ENCODE measurements at places on chromosomes 4 and X.

DNA sequence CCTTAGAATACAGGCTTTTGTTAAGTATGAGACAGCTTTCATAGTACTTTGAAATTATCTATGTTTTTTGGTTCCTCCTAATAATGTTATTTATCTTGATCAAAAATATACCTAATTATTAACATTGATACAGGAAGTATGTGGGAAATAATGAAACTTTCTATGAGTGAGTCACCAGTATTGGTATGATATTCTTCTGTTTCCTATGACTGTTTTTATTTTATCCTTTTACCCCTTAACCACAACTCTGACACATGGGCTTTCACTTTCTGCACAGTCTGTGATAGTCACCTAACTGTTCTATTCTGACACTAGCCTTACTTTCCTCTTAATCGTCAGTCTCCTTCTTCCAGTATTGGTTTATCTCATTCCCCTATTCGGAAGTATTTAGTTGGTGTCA is 4.7 kb downstream of the THAP9 start:
- no peak for DNase-seq

- DNase-seq = no peak
These were observed 594.3 kb upstream of the ADGRL3 start for GRCh38 chr4:60605646-60606354.

DNA sequence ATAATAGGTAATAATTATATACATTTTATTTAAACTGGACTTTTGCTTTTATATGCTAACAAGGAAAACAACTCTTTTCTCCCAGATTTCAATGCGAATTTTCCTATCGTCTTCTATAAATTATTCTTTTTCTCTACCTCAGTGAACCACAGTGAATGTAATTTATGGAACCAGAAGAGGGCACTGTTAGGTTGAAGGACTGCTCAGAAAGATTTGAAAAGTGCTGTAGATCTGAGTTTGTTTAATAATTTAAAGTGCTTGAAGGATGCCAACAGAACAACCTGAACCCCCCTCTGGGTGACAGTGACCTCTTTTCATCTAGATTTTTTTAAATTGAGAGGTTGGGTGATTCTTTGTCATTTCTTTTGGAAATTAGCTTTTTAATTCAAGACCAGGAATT is 54.9 kb downstream of the PHOX2B start:
- no peak for DNase-seq

DNA sequence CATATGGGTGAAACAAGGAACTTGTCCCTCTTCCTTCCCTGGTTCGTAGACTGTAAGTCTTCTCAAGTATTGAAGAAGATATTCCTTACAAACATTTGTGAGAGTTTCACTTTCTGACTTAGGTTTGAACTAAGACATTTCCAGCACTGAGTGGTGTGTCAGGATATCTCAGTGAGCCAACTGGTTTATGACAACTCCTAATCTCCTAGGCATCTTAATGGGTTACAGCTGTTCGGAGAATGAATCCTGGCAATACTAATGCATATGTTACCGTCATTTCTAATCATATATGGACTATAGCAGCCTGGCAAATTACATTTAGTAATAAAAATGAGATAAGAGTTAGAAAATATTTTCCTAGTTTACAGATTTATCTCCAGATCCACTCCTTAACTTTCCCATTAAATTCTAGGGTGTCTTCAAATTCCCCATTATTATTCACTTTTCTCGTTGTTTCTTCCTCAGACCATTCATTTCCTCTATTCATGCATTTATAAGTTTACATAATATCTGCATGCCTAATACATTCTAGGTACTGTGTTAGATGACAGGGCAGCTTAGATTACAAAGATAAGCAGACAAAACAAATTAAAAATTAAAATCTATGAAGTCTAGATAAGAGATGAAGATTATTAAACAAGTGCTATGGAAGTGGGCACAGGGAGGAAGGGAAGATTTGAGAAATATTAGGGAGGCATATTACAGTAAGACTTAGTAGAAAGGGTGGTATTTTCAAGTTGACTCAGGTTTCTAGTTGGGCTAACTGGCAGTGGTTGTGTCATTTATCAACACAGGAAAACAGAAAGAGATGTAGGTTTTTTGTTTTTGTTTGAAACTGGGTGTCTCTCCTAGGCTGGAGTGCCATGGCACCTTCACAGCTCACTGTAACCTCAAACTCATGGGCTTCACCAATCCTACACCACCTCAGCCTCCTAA is 173.9 kb downstream of the WDFY3 start:
- DNase-seq = no peak

- no peak for DNase-seq
These were observed 32.7 kb downstream of the ACE2 start for GRCh38 chrX:15567886-15568616.

GRCh38 chrX:31260351-31260750 is 188.5 kb upstream of the FTHL17 start:
- DNase-seq = no peak

DNA sequence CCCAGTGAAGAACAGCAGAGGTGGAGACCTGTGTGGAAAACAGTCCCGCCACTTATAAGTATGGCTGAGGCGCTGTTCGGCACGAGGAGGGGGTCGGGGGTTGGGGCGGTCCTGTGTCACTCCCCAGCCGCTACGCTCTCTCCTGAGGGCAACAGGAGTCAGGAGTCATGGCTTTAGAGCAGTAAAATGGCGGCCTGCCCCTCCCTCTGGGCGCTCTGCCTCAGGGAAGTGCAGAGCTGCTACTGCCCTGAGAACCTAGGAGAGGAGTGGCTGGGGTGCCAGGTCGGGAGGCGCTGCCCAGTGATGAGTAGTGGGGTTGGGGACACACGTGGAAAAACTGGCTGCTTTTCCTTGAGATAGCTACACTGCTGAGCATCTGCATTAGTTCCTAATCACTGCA is 551.2 kb upstream of the AMOT start:
- DNase-seq = no peak

DNA sequence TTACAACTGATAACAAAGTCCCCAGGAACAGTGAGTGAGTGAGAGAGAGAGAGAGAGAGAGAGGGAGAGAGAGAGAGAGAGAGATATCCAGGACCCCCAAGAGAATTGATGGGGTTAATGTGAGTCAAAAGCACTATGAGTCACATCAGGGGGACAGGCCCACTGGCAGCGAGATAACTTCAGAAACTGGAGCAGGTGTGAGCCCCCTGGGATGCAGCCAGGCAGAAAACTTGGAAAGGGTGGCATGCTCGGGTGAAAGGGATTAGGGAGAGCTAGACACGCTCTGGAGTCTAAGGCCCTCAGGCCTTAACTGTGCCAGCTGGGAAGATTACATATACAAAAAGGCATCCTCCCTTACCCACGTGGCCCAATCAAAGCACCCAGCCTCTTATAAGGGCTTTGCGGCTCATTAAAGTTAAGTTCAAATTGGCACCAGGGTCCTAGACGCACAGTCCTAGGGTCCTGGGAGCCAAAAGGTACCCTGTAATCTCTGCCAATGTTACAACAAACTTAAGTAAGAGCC is 841 bp downstream of the ACOT9 start:
- peak; percentile 34 for DNase-seq

GRCh38 chr4:87270144-87270543 is 49.7 kb upstream of the KLHL8 start:
- no peak for DNase-seq

DNA sequence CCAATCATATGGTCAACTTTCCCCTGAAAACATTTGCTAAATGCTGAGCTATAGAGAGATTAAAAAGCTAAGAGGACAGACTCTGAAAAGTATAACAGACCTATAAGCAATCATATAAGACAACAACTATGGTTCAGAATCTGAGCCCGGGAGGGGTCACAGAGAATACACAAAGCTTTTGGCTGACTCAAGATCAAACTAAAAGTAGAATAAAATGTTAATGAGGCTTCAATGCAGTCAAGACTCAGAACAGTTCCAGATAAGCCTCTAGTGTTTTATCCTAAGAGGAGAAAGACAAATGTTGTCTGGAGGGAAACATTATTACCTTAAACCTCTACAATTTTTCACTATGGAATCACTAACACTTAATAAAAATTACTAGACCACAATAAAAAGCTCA is 175.4 kb upstream of the VEGFC start:
- DNase-seq = no peak

DNA sequence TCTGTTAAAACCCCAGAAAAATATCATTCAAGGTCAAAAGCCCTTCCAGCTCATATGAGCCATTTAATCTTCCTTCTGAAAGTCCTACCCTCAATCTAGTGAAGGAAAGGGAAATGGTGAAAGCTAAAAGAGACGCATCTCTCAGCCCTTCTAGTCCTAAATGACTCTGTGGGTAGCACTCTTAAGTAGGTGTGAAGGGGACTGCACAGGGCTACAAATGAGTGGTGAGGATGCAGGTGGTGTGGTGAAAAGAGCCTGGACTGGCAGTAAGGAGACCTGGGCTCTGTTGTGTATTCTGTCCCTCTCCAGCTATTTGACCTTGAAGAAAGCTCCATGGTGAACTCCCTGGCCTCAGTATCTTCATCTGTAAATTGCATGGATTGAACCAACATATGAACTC is 671.8 kb upstream of the DIPK2B start:
- DNase-seq = no peak

- DNase-seq = no peak
These were observed 207.4 kb upstream of the MAOA start for GRCh38 chrX:43448688-43449087.

GRCh38 chrX:123909523-123909922 is 49.7 kb downstream of the XIAP start:
- no peak for DNase-seq

DNA sequence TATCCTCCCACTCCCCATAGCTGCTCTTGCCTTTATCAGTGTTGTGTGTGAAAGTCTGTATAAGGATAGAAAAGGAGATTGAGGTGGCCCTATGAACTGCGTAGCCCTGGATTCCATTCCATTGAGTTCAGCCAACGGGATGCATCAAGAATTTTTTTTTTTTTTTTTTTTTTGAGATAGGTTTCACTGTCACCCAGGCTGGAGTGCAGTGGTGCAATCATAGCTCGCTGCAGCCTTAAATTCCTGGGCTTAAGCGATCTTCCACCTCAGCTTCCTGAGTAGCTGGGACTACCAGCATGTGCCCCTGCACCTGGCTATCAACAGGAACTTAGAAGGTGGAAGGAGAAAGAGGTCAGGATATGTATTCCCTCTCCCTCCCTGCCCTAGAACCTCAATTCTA is 187.2 kb upstream of the SPRY1 start:
- no peak for DNase-seq

GRCh38 chr4:93334003-93334402 is 494.6 kb upstream of the ATOH1 start:
- no peak for DNase-seq

- no peak for DNase-seq
These were observed 70.2 kb upstream of the ZNF518B start for GRCh38 chr4:10527438-10527837.

- no peak for DNase-seq
These were observed 569.1 kb upstream of the ZFP42 start for GRCh38 chr4:187426511-187426910.

DNA sequence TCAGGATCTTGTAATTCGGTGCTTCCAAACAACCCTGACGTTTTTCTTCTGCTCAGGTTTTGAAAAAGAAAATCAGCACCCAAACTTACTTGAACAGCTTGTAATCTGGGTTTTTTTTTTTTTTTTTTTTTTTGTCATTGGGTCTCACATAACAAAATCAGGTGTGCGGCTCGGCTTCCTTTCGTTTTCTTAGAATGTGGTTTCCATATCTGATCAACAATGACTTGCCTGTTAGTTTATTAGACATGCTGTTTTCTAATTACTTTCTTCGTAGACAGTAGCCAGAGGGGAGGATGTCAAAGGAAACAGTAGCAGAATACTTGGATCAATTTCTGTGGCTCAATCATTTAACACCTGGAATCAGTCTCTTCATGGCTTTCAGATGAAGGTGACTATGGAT is 890 bp upstream of the FREM3 start:
- no peak for DNase-seq

GRCh38 chrX:9117851-9118250 is 83.9 kb upstream of the FAM9B start:
- no peak for DNase-seq

GRCh38 chr4:20883231-20883630 is 183.0 kb downstream of the PACRGL start:
- no peak for DNase-seq

DNA sequence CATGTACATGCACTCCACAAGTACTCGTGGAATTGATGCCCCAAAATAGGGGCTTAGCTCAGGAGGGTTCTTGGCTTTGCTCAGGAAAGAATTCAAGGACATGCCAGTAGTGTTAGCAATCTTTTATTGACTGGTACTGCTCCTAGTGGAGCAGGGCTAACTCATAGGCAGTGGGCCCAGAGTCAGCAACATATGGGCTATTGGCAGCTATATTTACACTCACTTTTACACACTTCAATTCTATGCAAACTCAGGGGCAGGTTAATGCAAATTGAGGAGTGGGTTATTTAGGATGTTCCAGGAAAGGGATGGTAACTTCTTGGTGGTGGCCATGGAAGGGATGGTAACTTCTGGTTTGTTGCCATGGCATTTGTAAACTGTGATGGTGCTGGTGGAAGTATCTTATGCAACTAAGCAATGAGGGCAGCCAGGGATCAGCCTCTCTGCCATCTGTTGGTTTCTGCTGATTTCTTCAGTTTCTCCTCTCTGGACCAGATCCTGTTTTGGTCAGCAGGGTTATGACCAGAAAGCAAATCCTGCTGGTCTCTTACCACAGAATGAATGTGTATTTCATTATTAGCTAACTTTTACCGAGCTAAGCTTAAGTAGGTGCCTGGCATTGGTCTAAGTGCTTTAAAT is 69.2 kb upstream of the FAT1 start:
- no peak for DNase-seq

Data from CD8-positive, alpha-beta T cell (primary cell).